Kidney tubule cell (primary cell): ENCODE measurements at places on chromosomes 4 and X.

- no peak for DNase-seq
Observed at GRCh38 chr4:39051492-39051891, 10.5 kb upstream of the KLHL5 start.

- DNase-seq, result peak; percentile 37
Observed at GRCh38 chrX:23788521-23788920, 5.5 kb downstream of the SAT1 start.

- no peak for DNase-seq
Observed at GRCh38 chr4:155592179-155592937, 74.3 kb upstream of the GUCY1A1 start.

GRCh38 chr4:65670331-65671031 is at the start of gene EPHA5:
EPHA5 (minus strand) TSS chr4:65670489; CDS start chr4:65669742, 747 bp downstream.
- DNase-seq, result peak; percentile 59

GRCh38 chrX:101377547-101377946 is 8.4 kb downstream of the BTK start:
- DNase-seq, result no peak

DNA sequence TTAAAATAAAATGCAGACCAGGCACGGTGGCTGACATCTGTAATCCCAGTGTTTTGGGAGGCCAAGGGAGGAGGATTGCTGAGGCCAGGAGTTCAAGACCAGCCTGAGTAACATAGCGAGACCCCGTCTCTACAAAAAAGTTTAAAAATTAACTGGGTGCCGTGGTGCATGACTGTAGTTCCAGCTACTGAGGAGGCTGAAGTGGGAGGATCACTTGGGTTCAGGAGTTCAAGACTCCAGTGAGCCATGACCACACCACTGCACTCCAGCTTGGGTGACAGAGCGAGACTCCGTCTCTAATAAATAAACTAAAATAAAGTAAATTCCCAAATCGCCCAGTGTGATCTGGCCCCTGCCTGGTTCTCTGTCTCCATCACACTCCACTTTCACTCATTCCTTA is 43.7 kb downstream of the TENM3 start:
- peak; percentile 46 for DNase-seq

DNA sequence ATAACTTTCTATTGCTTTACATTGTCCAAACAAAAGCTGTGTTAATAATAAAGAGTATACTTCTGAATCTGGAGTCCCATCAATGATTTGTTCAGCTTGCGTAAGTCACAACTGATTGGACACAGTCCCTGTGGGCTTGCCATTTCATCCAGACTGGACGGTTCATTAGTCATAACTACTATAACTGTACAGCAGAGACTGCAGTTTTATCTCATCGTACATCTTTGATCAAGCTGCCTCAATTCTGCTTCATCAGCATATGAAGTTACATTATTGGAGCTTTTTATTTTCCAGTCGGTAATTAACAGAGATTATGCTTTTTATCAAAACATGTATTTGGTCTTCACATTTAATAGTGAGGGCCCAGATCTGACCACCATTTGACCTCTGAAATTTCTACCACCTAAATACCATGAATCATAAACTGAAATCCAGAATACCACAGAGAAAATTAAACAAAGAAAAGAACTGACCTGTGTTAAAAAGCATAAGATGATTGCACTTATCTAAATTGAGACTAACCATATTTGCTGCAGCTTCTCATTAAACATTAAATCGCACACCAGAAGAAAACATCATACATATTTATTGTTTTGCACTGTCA is 12.5 kb upstream of the MAB21L2 start:
- peak; percentile 74 for DNase-seq

GRCh38 chr4:31613946-31614623 is 893.9 kb downstream of the PCDH7 start:
- DNase-seq, result peak; percentile 87

DNA sequence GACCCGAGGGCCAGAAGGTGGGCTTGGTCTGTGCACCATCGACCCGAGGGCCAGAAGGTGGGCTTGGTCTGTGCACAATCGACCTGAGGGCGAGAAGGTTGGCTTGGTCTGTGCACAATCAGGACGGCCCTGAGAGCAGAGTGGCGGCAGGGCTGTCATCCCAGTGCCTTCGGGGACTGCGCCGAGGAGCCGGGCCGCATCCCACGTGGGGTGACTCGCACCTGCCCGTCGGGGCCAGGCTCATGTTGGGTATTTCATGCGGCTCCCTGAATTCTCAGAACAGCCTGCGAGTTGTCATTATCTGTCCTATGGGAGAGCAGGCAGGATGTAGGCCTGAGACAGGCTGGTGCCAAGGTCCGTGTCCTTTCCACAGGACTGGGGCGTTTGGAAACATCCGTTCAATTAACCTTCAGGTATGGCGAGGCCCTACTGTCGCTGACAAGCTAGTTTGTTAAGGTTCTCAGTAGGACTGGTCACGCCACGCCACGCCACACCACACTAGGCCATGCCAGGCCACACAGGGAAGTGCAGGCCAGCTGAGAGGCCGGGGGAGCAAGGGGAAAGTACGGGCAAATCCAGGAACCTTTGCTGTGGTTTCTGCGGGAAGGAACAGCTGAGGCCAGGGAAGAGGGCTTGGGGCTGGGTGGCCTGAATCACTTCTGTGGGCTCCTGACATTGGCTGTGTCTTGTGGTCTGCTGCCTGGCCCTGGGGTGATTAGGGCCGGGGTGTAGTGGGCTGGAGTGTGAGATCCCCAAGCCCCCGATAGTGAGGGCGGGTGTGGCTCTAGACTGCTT is 182.9 kb downstream of the AFAP1 start:
- DNase-seq, result peak; percentile 25

- no peak for DNase-seq
Observed at GRCh38 chr4:41514169-41514568, 23.8 kb upstream of the LIMCH1 start.

DNA sequence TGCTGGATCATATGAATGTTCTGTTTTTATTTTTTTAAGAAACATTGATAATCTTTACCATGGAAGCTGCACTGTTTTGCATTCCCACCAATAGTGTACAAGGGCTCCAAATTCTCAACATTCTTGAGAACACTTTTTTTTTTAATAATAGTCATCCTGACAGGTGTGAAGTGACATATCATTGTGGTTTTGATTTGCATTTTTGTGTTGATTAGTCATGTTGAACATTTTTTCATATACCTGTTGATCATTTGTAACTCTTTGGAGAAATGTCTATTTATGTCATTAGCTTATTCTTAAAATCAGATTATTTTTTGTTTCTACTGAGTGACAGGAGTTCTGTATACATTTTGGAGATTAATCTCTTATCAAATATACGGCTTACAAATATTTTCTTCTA is 408.5 kb downstream of the GLUD2 start:
- DNase-seq, result peak; percentile 28

GRCh38 chrX:109714340-109714958 is 18.6 kb downstream of the ACSL4 start:
- peak; percentile 71 for DNase-seq

GRCh38 chrX:28180096-28180495 is 198.8 kb upstream of the DCAF8L1 start:
- no peak for DNase-seq

DNA sequence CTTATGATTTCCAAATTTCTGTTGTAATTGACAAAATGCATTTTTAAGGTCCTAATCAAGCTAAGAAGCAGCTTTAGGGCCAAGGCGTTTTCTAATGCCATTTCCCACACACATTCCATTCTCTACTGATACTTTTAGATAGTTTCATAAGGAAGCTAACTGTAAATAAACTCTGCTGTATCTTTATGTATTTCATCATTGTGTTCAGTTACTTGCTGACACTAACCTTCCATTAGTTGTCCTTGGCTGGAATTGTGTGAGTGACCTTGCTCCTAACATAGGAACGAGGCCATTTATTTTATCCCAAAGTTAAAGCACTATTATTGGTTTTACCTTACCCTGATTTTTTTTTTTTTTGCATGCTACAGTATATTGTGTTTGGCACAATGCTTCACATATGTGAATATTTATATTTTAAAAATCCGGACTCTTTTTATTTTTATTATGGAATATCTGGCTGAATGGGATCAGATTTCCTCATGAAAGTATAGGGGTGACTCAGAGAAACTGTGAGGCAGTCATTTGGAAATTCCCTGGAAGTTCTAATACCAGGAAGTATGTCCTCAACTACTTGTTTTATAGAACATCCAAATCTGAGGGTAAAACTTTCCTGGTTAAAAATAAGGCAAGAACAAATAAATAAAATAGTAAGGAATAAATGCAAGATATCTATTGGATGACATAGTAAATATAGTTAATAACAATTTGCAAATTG is 62.7 kb upstream of the SORBS2 start:
- DNase-seq, result peak; percentile 81
